ENCODE measurements at places on chromosomes 13 and 19.

DNA sequence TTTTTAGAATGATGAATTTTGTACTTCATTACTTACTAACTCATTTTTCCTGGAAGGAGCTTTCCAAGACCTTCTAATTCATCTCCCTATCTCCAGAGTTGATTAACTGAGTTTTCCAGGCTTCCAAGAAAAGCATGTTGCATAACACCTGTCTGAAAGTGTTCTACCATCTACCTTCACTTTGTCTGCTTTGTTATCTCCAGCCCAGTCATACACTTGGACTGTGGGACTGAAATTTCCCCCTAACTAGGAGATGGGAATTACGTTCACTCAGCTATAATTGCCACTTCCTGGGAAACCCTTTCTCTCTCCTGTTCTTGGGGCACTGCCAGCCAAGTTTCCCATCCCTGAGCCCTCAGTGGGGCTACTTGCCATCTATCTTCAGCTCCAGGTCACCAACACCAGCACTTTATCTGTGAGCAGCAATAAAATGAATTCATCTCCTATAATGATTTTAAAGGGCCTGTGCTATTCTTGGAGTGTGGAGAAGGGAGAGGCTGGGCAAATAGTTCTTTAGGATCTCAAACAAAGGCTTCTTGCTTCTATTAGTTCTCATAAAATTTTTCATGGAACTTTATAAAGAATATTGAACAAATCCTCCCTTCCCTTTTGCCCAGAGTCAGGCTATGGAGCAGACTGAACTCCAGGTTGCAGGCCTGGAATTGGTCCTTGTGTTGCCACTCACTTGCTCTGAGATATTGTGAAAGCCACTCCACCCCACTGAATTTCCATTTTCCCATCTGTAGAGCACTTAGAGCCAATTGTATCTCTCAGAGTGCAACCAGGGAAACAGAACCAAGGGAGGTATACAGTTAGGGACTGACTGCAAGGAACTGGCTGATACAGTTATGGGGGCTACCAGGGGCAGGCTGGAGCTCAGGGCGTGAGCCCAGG, 17.8 kb upstream of the ATP12A start:
- no peak for DNase-seq

DNA sequence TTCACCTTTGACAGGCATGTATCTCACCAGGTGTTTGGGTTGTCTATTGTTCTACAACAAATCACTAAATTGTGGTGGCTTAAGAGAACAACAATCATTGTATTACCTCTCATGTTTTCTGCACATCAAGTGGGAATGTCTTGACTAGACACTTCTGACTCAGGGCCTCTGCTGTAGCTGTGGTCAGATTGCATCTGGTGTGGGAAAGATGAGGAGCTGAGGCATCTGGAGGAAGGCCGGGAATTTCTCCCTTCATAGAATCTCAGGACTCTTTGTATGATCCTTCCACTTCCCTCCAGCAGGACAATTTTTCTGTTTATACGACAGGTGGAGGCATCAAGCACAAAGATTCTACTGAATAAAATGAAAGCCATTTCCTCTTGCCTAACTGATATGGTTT, 511.8 kb upstream of the NBEA start:
- DNase-seq, result no peak

- no peak for DNase-seq
Measured at GRCh38 chr13:98959291-98959690, 18.6 kb downstream of the DOCK9 start.

GRCh38 chr13:51797664-51798488, 6.1 kb downstream of the DHRS12 start:
- no peak for DNase-seq

- DNase-seq, result no peak
Measured at GRCh38 chr19:23980805-23981204, 66.1 kb downstream of the ZNF726 start.

GRCh38 chr13:73765651-73766384, 368.4 kb downstream of the KLF12 start:
- peak; percentile 34 for DNase-seq

DNA sequence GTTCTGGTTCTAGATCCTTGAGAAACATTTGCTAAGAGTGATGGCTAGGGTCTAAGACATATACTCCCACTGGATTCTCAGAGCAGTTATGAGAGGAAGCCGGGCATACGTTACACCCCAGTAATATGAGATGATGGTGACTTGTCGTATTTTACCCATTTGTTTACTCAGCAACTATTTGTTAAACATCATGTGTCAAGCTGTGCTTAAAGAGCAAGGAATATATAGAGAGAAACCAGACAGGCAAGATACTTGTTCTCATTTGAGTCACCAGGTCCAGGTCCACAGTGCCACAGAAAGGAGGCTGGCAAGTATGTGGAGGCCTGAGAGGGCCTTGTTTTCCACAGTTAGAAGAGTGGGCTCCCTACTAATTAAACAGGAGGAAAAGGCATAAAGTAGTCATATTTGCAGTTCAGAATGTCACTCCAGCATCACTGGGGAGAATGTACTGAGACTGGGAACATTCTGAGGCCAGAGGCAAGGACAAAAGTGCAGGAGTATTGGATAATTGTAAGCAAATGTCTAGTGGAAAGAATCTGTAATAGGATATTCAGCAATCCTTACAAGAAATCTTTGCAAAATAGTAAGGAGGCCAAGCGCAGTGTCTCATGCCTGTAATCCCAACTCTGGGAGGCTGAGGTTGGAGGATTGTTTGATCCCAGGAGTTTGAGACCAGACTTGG, 142.2 kb downstream of the IRS2 start:
- no peak for DNase-seq

DNA sequence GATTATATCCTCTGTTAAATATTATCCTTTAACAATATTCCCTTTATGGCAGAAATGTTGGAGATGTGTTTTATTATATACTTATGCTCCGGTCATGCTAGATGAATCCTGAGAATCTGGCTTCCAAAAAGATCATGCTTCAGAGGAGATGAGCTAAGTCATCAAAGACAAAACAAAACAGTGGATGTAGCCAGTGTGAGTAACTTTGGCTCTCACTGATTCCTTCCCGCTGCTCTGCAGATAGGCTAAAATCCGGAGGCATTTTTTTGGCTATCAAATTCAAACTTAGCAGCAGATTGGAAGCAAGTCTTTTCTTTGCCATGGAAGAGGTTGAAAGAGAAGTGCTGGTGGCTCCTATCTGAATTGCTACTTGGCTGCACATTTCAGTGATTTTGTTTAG, 295.9 kb downstream of the GPC6 start:
- no peak for DNase-seq

DNA sequence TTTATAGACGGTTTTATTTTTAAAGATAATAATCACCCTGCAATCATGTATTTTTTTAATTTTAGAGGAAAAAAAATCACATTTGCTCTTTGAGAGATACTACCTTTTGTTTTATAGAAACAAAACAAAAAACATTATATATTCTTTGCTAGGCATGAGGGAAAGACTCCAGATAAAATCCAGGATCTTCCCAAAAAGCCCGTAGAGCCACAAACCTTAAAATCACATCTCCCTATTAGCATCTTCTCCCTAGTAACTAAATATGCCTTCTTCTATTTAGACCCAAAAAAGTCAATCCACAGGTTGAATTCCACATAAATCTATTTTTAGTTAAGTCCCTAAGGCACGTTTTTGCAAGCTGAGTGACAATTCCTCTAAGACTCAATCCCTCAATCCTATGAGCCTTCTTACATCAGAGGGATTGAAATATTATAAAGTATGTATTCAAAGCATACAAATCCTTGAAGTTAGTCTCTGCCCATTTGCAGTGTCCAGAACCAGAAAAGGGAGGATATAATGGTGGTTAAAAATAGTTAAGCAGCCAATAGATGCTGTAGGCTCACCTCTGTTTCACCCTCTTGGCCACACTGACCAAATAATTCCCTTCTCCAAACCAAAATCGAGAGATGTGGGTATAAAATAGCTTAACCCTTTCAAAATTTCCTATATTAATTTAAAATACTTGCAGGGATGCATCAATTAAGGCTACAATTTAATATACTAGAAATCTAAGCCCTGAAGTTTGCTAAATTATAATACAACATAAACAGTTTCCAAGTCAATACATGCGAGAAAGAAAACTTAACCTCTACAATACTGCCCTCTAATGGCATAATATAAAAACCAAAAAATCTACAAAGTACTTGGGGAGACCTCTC, 64.0 kb downstream of the SERP2 start:
- no peak for DNase-seq

- DNase-seq, result no peak
Measured at GRCh38 chr19:38425810-38426466, at the start of gene RASGRP4. Gene RASGRP4 (minus strand): TSS chr19:38426219. CDS start chr19:38426091, 128 bp downstream.

DNA sequence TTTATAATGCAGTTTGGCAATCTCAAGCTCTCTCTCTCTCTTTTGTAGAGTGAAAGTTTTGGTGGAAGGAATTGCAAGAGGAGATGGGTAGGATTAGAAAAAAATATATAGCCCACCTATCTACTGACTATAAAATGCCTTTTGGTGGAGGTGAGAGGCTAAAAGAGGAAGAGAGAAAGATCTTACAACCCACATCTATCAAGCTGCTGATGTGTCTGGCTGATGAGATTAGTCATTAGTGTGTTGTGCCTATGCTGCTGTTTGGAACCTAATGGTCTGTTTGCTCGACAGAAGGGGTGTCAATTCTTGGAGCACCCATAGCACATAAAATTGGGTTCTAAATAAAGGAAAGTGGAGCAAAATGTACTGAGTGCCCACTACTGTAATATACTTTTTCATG, 411.0 kb downstream of the HS6ST3 start:
- DNase-seq, result no peak

DNA sequence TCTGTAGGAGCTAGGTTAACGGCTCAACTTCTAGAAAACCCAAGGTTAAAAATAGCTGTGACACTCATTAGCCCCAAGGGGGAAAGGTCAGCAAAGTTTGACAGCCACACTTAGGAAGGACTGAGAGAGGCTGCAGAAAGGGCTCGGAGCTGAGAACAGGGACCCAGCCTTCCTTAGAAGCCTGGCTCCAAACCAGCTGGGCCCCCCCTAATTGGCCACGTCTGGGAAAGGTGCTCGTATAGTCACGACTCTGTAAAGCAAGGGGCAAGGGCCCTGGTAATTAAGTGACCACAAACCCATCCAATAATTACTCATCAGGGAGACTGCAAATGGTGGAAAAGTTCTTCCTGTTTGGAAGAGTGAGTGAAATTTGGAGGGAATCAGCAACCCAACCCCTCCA, 90.5 kb downstream of the RNASEH2B start:
- no peak for DNase-seq

- no peak for DNase-seq
Measured at GRCh38 chr13:35888457-35888883, 242.7 kb downstream of the DCLK1 start.
